NCI-H460 (cell line): ENCODE measurements at places on chromosomes 2 and 18.
A peak's percentile ranks its signal among the peaks of the same experiment; 100 is the strongest.

DNA sequence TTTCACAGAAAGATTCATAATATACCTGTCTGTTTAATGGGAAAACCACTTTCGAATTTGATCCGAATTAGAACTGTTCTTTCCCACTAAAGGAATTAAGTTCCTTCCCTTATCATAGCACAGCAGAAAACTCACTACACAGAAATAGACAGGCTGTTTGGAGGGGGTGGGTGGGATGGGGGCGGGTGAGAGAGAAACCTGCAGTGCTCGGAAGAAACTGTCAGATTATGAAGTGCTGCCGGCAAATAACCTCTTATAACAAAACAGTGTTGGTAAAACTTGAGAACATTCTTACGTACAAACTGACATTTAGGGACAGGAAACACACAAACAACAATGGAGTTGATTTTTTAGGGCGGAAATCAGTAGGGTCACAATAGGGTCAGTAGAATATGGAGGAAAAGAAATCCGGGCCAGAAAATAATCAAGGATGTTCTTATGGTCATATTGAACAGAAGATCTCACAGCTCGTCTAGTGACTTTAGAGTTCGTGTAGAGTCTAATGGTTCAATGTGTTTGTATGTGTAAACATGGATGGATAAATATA, 756.0 kb upstream of the LRATD1 start:
- DNase-seq, result peak; percentile 43

DNA sequence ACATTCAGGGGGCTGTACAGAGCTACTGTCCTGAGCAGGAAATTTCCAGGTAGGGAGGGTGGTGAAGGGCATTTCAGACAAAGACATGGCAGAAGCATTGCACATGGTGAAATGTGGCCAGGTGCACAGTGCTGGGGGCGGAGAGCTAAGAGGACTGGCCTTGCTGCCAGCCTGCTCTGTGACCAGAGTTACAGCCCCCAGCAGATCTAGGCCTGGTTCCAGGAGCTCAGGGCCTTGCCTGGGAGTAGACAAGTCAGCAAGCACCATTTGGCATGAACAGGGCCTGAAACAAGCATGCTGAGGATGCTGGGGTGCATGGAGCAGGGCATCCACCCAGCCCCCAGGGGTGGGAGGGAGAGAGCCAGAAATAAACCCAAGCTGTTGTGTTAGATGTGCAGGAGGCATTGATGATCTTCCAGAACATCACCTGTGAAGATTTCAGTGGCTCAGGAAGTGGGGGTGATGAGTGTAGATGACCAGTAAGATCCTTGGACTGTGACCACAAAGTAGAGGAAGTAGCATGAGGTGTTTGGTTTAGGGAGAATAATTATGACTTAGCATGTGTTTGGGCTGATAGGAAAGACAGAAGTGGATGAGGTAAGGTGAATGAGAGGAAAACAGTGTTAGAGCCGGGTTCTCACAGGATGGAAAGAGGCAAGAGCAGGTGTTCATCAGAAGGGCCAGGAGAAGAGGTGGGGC, 61.1 kb downstream of the COA5 start:
- DNase-seq, result no peak

- DNase-seq, result no peak
Measured at GRCh38 chr18:75962036-75962572, 532.9 kb downstream of the ZNF516 start.

GRCh38 chr18:21115519-21116411, 4.2 kb upstream of the ROCK1 start:
- no peak for DNase-seq

GRCh38 chr2:5696404-5696944, 4.3 kb downstream of the SOX11 start:
- DNase-seq, result no peak

DNA sequence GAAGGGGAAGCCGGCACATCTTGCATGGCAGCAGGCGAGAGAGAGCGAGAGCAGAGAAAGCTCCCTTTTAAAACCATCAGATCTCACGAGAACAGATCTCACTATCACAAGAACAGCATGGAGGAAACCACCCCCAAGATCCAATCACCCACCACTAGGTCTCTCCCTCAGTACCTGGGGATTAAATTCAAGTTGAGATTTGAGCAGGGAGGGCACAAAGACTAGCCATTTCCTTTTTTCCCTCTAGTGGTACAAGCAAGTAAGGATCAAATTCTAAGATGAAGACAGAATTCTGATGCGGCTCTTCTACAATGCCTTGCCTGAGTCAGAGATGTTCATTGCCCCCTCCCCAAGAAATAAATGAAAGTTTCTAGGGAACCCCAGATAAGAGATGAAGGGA, 45.6 kb upstream of the ANKRD44 start:
- peak; percentile 7 for DNase-seq

- peak; percentile 32 for DNase-seq
Measured at GRCh38 chr2:173568054-173568453, 213.4 kb downstream of the CDCA7 start.

DNA sequence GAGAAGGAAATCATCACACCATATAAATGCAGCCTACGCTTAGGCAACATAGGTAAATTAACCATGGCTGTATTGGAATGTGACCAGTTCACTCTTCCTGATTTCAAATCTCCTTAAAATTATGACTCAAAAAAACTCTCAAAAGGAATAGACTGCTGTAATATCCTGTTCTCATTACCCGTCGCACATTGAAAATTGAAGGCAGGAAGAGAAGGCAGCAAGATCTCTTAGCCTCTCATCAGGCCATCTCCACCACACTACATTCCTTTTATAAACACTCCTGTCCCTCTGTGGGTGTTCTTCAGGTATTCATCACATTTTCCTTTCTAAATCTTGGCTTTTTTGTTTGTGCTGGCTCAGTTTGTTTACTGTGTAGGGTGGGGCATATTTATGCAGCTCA, 83.2 kb downstream of the PPP1R1C start:
- no peak for DNase-seq

DNA sequence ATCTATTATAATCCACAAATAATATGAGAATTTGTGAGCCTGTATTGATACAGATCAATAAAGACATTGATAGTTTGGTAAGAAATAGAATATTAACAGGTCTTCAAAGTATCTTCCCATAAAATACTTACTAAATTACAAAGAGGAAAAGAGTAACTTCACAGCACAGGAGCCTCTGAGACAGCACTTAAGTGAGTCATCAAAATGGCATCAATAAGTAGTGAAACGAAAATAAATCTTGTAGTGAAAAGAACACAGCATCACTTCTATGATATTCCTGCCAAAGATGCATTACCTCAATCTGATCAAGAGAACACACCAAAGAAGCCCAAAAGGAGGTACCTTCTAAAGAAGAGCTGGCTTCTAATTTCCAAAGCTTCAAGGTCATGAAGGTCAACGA, 116.4 kb downstream of the CBLN2 start:
- no peak for DNase-seq

GRCh38 chr18:25298853-25299274, 53.1 kb downstream of the ZNF521 start:
- DNase-seq, result no peak

GRCh38 chr2:28360718-28361293, 31.9 kb upstream of the FOSL2 start:
- DNase-seq, result no peak

DNA sequence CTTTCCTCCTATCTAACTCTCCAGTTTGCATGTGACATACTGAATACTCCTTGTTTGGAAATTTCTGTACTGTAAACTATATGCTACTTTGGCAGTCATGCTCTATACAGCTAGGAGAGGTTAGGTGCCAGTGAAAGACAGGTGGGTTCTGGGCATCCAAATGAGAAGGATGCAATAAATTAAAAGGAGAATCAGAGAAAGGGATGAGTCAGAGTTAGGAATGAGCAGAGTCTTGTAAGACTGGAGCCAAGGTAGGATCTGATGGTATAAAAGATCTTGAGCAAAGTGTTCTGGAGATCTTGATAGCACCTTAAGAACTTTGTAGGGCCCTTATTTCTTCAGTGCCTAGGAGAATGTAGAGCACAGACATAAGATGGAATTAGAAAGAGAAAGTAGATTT, 58.7 kb upstream of the STAM2 start:
- DNase-seq, result no peak

GRCh38 chr2:95347681-95348608, 50.8 kb downstream of the KCNIP3 start:
- DNase-seq, result no peak

- no peak for DNase-seq
Measured at GRCh38 chr2:240140511-240140910, at the start of gene OTOS. Gene OTOS (minus strand): TSS chr2:240140658. CDS start chr2:240140326, 332 bp downstream.

DNA sequence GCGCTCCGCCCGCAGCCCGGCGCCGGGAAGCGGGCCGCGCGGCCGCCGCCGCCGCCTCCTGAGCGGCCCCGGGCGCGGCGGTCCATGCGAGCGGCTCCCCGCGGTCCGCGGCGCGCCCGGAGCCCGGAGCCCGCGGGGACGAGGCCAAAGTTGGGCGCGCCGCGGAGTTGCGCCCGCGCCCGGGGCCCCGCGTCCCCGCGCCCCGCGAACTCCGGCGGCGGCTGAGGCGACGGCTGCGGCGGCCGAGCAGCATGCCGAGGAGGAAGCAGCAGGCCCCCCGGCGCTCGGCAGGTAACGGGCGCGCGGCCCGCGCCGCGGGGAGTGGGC, 992 bp downstream of the TSHZ1 start:
- no peak for DNase-seq

DNA sequence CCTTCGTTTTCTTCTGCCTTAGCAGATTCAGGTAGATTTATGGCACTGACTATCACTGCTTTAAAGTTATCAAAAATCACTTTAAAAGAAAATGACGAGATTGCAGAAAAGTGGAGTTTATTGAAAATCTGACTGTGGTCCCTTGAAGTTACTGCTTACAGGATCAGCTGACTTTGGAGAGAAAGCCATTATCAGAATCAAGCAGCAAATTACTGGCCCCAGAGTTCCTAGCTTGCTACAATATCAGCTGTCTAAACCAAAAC, 18.5 kb downstream of the MBP start:
- no peak for DNase-seq

- no peak for DNase-seq
Measured at GRCh38 chr2:3180082-3180908, 197.3 kb downstream of the EIPR1 start.

DNA sequence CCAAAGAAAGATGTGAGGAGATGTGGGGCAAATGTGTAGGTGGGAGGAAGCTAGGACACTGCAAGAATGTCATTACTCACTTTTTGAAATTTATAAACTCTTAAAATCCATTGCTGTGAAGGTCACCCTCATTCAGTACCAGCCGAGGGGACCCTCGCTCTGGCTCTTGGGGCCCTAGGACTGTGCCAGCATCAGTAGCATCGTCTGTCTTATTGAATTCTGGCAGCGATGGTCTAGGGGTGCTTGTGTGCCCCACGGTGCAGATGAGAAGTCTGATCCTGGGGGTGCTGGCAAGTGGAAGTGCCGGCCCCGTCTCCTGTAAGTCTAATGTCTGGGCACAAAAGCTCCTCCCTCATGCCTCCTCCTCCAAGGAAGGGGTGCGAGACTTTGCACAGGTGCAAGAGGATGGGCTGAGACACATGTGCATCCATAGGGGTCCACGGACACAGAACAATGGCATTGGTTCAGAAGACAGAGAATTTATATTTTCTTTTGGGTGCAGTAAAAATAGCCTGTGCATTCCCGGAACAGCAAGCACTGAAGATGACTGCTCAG, 266.7 kb upstream of the HDAC4 start:
- no peak for DNase-seq
